ENCODE measurements at places on chromosomes 6 and 20.

DNA sequence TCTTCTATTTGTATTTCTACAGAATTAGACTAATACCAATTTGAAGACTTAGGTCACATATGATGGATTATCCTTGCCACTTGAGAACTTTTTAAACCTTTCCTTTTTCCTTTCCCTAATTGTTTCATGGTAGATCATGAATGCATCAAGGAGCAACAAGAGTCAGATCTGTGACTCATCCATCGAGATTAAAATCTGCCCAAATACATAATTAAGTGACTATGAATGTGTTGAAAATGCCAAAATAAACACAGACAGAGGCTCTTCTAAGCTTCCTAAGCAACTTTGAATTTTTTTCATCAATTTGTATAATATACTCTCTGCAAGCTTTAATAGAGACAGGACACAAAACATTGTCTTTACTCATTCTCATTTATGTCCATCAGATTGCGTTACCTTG is 23.5 kb upstream of the HTR1E start:
- DNase-seq, result no peak

DNA sequence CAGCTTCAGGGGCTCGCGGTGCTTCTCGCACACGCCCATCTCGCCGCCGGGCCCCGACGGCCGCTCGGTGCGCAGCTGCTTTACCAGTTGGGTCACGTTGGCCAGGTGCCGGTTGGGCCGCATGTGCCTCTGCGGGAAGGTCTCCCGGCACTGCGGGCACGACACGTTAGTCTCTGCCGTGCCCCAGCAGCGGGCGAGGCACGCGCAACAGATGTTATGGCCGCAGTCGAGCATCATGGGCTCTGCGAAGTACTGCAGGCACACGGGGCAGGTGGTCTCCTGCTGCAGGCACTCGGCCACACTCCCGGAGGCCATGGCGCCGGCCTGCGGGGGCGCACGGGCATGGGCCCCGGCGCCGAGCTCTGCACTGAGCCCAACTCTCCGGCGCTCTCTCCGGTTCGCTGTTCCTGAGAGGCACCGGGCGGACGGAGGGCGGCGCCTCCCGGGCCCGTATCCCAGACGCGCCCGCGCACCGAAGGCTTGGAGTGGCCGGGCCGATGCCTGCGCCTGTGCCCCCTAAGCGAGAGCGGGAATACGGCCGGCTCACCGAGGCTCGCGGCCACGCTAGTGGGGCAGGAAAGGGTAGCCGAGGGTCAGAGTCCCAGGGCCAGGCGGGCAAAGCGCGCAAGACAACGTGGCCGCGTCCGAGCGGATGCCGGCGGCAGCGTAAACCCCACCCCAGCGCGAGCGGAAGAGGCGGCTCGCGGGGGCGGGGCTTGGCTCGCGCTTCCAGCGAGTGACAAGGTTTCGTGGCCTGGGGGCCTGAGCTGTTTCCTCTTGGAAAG is at the start of gene TRIM27:
TRIM27 (minus strand) TSS at position 668 of the 785 bp plus-strand sequence; CDS start at position 315, 353 bp downstream.
- peak; percentile 84 for DNase-seq

DNA sequence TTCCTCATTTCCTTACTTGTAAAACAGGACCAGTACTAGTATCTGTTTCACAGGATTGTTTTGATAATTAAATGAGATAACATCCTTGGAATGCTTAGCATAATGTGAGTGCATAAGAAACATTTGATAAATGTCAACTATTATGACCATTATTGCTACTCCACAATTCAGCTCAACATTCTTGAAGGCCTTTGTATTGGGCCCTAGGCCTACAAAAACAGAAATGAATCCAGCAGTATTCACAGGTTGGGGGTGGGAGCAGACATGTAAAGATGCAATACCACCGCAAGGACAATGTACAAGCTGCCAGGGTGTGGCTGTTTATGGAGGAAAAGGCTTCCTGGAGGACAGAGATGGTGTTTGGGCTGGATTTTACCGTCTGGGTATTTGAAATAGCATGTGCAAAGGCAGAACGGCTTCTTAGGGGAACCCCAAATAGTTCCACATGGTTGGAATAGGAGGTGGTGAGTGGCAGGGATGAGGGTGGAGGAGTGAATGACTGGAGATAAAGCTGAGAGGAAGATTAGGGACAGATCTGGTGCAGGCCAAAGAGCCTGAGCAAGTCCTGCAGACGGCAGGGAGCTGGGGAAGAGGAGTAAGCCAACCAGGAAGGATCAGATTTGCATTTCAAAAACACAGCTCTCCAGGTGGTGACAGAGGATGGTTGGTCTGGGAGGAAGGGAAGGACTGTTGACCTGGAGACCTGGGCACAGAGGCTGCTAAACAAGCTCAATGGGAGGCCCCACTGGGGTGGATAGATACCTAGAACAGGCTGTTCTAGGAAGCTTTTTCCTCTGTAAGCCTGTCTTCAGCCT is 57.0 kb upstream of the EPB41L1 start:
- DNase-seq, result no peak

GRCh38 chr20:50192364-50193198 is 2.0 kb downstream of the CEBPB start:
- peak; percentile 94 for DNase-seq

DNA sequence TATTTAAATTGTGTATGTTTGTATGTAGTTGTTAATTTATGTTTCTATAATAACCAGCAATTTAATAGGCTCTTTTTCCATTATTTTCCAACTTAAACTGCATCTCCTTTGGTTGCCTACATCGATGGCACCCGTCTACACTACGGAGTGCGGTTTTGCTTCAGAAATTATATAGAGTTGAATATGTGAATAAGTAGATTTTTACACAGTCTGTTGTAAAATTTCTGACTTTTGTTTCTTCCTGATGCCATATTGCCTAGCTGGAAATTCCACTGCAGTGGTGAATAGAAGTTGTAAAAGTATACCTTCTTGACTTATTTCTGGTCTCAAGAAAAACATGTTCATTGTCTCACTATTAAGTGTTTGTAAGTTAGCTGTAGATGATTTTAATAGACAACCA is 404.1 kb upstream of the EPHA7 start:
- DNase-seq, result no peak

- no peak for DNase-seq
These were observed 158.9 kb downstream of the TBXT start for GRCh38 chr6:166008441-166009369.

GRCh38 chr6:19354181-19354580 is 483.0 kb upstream of the ID4 start:
- no peak for DNase-seq

DNA sequence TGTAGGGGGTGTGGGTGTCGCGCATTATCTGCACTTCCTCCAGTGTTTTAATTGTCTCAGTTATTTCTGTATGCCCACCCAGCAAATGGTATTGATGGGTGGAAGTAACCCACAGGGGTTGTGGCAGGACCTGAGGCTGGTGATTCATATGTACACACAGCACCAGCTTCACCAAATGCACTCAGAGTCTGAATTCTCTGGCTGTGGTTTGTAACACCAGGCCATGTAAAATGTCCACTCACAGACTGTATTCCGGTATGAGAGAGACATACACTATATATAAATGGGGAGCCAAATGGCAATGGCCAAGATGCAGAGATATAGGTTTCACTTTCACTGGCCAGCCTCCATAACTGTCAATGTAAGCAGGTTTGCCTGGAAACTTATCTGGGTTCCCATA is 76.3 kb upstream of the FBXL4 start:
- no peak for DNase-seq

DNA sequence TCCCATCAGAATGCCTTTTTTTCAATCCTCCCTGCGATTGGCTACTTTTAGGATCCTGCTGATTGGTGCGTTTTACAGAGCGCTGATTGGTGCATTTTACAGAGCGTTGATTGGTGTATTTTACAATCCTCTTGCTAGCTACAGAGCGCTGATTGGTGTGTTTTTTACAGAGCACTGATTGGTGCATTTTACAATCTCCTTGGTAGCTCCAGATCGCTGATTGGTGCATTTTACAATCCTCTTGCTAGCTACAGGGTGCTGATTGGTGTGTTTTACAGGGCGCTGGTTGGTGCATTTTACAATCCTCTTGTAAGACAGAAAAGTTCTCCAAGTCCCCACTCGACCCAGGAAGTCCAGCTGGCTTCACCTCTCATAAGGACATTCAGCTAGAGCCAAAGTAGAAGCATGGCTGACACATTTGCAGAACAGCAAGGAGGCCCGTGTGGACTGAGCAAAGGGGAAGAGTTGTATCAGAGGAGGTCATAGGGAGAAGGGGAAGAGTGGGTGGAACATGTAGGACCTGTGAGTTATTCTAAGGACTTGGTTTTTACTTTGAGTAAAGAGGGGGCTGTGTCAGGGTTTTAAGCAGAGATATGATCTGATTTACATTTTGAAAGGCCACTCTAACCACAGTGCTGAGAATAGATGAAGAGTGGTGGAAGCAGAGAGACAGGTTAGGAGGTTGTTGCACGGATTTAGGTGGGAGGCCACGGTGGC is 2.6 kb downstream of the ALDH5A1 start:
- no peak for DNase-seq

GRCh38 chr6:156160007-156160794 is 617.0 kb upstream of the ARID1B start:
- no peak for DNase-seq

DNA sequence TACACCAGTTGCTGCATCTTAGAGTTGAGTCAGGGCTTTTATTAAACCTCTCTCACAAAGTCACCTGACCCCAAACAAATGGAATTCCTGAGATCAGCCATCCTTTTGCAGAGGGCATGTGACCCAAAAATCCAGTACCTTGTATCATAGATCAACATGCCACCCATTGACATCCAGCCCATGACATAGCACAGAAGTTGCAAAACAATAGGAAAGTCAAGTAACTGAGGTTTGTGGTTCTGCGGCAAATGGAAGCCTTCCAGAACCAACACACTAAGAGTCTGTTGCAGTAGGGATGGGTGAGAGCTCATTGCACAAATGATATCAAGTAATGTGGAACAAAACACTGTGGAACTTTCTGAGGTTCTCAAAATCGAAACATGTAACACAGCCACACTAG is 111.2 kb downstream of the PDE7B start:
- DNase-seq, result no peak
